ENCODE measurements at places on chromosomes 2 and 18.

DNA sequence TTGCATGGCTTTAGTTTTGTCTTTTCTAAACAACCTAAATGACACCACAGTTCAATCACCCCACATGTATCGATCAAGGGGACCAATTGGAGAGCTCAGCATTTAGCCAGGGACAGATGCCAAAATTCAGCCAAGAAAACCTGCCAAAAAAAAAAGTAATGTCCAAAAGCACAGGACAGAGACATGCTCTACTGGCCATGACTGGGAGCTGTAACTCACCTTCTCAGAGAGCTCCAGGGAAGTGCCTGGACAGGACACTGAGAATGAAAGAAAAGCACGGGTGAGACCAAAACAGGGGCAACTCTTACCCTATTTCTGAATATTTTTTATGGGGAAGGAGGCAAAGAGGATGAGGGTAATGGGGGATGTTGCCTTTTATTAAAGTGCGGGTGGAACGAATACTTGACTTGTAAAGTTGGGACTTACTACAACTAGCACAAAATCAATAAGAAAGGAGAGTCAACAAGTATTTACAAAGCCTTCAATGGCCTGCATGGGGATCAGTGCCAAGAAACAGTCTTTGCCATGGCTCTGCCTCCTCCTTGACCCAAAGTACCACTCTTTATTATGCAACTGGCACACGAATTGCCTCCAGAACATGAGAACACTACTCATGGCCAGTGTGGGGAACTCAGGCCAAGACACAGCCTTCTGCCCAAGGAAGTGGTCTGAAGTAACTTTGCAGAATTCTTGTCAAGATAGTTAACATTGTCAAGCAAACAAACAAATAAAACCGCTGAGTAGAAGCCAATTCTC, 72.9 kb upstream of the HK2 start:
- no peak for DNase-seq

DNA sequence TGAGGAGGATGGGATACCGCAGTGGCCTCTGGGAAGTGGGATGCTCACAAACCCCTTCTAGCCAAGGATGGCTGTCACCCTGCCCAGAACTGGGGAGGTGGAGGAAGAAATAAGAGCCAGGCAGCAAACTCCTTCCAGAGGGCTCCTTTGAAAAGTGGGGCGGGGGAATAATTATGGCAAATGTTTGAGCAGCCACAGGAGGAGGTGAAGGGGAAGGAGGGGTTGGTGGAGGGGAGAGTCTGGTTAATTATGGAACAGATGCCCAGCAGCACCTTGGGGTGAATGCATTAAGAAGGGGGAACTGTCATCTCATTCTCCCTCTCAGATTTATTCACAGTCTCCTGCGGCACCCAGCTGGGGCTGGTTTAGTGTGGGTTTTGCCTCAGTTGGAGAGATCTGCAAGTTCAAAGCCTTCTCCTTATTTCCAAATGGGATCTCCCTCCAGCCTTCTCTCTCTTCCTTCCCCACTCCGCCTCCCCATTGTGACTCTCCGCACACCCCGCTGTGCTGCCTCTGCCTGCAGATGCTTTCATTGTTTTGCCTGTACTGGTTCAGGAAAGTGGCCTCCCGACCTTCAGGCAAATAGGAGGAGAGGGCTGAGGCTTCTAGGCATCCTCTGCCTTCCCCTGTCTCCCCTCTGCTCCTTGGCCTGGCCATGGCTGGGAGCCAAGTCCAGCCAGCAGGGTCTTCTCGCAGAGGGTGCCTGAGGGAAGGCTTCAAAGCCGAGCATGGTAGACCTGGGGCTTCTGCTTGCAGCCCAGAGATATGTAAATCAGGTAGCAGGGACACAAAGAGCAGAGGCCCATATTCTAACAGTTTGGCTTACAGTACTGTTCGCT, 457.2 kb upstream of the MEX3C start:
- DNase-seq = no peak

DNA sequence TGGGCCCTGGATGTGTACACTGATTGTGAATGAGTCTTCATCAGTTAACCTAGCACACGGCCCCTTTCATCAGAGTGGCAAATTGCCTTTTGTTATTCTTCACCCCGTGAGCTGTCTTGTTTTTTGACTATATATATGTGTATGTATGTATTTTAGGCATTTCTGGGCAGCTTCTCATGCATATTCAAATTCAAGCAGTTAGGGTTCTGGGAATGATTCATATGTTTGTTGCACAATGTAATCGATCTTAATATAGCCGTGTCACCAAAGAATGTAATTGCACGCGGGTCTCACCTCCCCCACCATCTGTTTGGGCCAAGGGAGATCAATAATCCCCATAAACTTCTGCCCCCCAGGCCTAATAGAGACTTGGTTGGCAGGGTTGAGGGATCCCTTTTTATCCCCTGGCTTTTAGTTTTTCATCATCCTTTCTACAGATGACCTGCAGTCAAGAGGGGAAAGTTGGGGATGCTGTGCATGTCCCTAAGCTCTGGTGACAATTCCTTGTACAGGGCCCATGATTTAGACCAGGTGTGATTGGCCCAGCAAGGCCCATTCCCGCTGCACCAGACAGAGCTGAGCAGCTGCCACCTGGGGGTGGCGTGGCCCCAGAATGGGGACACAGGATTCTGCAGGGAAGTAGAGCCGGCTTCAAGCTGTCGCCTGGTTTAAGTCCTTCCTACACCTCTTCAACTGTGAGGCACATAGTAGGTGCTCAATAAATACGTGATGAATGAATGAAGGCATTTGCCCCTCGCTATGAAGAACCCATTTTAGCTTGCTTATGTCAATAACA, 19.2 kb downstream of the KCNF1 start:
- no peak for DNase-seq

GRCh38 chr2:227462972-227463931, 8.7 kb upstream of the AGFG1 start:
- peak; percentile 69 for DNase-seq

GRCh38 chr2:60998628-60999545, 18.6 kb upstream of the PEX13 start:
- DNase-seq = peak; percentile 54

- no peak for DNase-seq
Observed at GRCh38 chr2:188986839-188987238, 12.7 kb downstream of the COL3A1 start.

DNA sequence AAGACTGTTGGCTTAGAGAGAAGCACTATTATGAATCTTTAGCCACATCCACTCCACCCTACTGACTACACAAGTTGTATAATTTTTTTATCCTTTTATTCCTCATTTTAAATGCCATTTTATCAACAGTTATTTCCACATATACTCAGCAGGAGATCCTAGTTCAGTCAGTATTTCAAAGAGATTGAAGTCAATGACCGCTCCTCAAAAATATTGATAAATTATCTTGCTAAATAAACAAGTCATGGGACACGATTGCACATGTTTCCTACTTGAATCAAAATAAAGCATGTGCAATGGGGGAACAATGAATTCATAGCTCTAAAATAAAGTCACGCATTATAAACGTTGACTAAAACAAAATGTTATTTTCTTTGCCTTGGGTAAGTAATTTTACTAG, 496.5 kb downstream of the LRRTM4 start:
- no peak for DNase-seq

DNA sequence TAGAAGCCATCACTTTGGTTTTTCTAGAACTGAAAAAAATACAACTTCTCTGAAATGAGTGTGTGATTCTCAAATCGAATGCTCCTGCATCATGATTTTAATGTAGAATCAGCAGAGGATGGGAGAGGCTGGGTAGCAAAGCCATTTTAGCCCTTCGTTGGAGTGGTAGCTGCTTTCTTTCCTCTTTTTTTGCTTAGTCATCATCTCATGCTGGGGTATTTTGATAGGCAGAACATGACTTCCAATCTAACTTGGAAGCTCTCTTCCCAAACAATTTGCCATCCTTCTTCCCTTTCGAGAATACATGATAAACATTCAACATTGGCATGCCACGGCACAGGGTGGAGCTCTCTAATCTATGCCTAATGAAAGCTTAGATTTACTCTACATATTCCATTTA, 311.2 kb upstream of the LRATD1 start:
- no peak for DNase-seq

GRCh38 chr2:229437467-229437866, 166.4 kb upstream of the PID1 start:
- DNase-seq = no peak

DNA sequence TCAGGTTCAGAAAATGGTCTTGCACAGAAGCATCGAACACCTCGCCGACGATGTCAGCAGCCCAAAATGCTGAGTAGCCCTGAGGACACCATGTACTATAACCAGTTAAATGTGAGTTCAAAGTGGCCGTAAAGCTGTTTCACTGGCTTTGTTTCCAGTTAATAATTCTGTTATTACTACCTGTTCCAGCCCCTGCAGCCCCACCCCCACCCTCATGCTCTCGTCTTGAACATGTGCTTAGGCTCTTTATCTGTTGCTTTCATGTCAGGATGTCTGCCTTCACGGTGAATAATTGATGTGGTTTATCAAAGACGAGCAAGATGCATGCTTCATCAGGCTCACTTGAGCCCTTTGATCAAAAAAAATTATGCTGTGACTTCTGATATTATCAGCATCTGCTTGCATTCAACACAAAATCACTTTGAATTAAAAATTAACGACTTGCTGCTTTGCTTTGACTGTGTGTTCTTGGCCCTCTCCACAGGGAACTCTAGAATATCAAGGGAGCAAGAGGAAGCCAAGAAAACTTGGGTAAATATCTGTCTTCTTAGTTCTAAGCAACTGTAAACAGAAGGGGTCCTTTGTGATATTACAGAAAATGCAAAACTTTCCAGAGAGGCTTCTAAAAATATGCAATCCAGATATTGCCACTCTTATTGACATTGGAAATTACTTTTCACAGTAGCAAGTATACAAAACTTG, 63.4 kb upstream of the SP5 start:
- peak; percentile 9 for DNase-seq

- DNase-seq = no peak
Observed at GRCh38 chr2:38013158-38013752, 62.7 kb downstream of the CYP1B1 start.

All from activated CD4-positive, alpha-beta T cell treated with anti-CD3 and anti-CD28 coated beads, Interleukin-10, Interleukin-2, amounts not matched to agents 100 ng/mL and 50 ng/mL, durations not matched to agents 16 hours and 8 hours (primary cell).